ENCODE measurements at places on chromosomes 1 and 21. TPM values are rescaled to one million over a fixed set of nuclear protein-coding genes. Genes with fewer than 3 reads are reported as not detected.

Gene CC2D1B
- 11.7 TPM for total RNA-seq

Gene FCRL6
- 0.32 TPM for total RNA-seq

Gene POU3F1
- 0.16 TPM for total RNA-seq

Gene FALEC
- not detected for total RNA-seq

Gene DYNLT5
- total RNA-seq: 4.6 TPM

Gene WNT3A
- not detected for total RNA-seq

Gene SH3BGR
- total RNA-seq: 105 TPM

Gene TAL1
- total RNA-seq: 3.8 TPM

Gene OR2AK2
- not detected for total RNA-seq

Gene EFNA4
- total RNA-seq: 2.6 TPM

Gene PER3
- total RNA-seq: 14.8 TPM

Gene TSTD1
- 9.3 TPM for total RNA-seq

Gene SOX13
- total RNA-seq: 12.4 TPM

Gene ATP1A4
- 0.40 TPM for total RNA-seq

DNA sequence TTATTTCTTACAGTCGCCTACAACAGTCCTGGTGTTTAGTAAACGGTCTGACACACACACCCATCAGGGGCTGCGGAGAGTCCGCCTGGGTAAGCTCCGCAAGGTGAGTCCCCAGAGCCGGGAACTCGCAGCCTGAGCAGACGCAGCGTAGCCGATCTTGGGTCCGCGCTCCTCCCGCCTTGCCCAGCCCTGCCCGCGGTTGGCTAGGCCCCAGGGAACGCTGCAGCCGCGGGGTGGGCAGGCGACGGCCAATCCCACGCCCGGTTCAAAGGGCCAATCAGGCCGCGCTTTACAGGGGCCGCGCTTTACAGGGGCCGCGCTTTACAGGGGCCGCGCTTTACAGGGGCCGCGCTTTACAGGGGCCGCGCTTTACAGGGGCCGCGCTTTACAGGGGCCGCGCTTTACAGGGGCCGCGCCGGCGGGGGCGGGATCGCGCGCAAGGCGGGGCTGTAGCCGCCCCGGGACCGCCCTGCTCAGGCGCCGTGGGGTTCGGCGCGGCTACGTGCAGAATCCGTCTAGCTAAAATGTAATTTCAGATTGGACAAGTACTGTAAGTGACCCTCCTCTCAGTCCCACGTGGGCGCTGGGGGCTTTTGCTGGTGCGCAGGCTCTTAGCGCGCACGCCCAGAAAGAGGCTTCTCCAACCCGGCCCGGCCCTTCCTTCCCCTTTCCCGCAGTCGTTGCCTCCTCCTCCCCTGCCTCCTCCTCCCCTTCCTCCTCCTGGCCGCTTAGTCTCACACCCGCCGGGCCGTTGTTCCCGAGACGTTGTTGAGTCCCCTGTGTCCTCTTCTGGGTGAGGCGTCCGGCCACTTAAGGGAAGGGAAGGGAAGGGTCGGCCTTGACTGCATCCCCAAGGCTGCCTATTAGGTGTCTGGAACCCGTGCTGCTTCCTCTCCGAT is at the start of gene FGGY:
TSS of gene FGGY (plus strand) at position 737 of the 899 bp plus-strand sequence. CDS start 24,456 bp downstream, outside the sequence.
- DNase-seq: peak; percentile 99

DNA sequence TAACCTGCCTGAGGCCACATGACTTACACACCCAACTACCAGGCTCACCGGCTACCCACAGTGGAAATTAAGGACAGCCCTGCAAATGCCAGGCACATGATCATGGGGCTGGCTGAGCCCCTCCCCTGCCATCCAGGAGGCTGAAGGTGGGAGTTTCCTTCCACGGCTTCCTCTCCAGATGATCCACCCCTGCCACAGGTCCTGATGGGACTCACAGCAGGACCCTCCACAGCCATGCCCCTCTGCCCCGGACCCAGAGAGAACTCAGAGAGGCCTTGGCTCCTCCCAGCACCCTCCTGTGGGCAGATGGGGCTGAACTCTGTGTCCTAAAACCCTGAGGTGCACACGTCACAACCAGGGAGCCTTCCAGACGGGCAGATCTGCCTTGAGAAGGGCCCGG is 29.1 kb upstream of the CASZ1 start:
- DNase-seq: no peak

DNA sequence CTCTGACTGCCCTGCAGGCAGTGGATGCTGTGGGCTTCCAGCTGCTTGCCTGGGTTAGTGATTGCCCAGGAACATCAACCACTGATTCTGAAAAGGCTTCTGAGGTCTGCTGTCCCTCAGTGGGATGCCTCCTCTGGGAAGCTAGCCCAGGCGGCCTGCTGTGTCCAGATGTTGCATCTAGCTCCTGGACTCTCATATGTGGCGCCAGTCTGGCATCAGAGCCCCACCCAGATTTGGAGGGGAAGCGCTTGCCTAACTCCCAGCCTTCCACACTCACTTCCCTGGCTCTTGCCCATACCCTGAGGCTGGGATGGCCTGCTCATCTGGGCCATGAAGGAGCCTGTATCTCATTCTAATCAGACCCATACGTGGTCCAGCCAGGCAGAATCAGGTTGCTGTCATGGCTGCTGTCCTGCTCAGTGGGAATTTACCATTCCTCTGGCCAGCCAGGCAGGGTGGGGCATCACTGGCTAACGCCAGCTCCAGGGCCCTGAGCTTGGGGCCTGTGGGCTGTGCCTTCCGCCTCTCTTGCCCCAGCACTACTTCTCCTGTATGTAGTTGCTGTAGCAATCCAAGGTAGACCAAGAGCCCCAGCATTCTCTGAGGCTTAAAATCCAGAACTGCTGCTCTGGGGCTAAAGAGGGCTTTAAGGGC is 4.1 kb downstream of the CSF1 start:
- peak; percentile 70 for DNase-seq

DNA sequence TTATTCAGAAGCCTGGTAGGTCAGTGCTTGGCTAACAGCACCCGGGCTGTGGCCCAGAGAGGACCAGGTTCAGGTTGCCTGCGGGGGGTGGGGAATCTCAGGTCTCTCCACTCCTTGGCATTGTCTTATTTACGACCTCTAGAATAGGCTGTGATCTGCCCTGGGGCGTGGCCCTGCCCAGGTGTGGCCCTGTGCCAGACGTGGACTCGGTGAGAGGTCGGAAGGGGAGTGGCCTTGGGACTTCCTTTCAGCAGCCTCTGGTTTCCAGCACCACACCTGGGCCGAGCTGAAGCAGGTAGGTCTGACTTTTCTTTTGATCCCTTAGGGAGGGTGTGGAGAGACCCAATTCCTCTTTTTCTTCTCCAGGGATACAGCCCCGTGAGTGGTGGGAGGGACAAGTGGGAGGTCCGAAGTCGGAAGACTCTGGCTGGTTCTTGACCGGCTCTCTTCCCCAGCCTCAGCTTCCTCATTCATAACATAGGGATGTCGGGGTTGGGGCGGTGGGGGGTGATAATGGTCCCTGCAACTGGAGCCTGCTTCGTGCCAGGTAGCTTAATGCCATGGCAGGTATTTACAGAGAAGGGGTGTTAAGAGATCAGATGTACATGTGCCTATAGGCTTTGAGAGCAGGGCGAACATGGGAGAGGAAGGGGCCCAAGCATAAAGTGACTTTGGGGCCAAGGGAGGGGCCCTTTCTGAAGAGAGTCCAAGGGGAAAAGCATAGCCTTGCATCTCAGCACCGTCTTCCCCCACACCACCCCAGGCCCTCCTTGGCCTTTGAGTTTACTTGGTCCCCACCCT is 16.5 kb downstream of the ACOT11 start:
- no peak for DNase-seq

DNA sequence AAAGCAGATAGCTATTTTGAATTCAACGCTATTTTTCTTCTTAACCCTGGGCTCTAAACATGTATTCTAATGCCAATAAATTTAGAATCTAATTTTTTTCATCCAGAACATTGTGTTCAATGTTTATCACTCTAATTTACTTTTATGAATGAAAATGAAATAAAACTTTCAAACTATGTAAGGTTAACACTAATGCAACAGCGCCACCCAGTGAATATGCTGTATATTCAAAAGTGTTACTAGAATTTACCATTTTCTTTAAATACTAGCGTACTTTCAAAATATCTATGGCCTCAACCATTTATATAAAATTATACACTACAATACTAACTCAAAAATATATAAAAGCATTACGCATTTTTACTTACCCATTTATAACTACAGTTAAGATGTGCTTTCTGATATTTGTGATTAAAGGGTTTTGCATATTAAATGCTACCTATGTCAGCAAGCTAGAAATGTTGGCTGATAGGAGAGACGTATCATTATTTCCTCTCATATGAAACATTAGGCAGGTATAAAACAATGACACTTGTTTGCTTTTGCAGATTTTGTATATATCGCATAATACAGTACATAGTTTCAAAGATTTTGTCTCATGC is 5.9 kb upstream of the NUF2 start:
- no peak for DNase-seq

DNA sequence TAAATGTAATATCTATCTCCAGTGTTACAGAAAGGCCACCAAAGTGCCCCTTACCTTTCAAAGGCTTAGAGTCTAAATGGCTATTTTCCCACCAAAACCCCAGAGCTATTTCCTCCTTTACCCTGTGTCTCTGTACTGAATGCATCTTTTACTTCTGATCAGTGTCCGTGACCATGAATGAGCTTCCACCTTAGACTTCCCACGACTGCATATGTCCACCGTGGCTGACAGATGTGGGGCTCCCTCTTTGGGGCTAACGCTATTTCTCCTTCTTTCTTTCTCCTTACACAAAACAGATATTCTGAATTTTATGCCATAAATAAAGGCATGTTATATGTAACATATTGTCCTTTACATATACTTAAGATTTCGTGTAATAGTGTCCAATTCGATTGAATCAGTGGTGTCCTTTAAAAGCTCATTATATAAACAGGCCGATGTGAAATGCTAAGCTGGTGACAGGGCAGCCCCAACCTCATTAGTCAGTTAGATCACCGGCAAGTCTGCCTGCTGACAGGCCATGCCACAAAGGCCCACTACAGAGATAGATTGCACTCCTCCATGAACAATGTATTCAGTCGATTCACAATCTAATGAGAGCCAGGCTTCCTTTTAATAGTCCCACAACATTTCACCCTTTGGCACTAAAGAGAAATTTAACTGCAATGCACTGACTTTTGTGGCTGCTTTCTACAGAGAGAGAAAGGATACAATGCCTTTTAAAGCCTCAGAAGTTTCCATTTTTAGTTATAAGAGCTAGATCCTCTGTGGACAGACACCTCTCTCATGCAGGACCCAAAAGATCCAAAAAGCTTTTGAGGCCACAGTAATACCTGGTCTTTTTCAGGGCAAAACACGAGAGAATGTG is 297.9 kb downstream of the PCP4 start:
- no peak for DNase-seq

GRCh38 chr1:118321840-118322239 is 136.8 kb upstream of the SPAG17 start:
- no peak for DNase-seq

GRCh38 chr1:209103092-209103491 is 480.4 kb upstream of the CAMK1G start:
- no peak for DNase-seq

DNA sequence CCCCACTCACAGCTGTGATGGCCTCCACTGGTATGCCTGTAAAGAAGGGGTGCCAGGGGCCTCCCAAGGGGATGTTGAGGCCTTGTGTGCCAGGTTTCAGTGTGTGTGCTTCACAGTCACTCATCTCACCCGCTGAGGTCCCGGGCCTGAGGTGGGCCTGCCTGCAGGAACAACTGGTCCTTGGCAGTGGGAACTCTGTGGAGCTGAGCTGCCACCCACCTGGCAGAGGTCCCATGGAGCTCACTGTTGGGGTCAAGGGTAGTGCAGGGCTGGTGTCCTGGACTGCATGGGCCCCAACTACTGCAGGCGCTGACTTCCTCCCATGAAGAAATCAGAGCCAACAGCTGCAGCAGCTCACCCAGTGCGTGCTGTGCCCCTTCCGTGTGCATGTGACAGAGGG is 17.3 kb upstream of the ZNF678 start:
- DNase-seq: no peak

- DNase-seq: no peak
Measured at GRCh38 chr1:228785366-228786330, 50.4 kb downstream of the RHOU start.

GRCh38 chr1:77796695-77797405 is 17.4 kb downstream of the MIGA1 start:
- no peak for DNase-seq

DNA sequence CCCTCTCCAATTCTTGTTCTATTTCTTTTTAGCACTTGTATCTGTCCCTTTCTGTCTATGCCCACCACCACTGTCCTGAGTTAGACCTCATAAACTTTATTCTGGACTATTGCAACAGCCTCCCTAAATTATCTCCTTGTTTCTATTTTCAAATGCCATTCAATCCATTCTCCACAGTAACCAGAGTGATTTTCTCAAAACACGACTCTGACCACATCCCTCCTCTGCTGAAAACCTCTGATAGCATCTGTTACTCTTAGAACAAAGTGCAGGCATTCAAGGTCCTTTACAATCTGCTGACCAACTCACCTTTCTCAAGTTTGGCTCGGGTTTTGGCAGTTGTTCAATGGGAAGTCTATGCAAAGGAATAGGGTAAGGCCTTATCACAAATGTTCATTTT is 22.8 kb upstream of the GPX7 start:
- no peak for DNase-seq

DNA sequence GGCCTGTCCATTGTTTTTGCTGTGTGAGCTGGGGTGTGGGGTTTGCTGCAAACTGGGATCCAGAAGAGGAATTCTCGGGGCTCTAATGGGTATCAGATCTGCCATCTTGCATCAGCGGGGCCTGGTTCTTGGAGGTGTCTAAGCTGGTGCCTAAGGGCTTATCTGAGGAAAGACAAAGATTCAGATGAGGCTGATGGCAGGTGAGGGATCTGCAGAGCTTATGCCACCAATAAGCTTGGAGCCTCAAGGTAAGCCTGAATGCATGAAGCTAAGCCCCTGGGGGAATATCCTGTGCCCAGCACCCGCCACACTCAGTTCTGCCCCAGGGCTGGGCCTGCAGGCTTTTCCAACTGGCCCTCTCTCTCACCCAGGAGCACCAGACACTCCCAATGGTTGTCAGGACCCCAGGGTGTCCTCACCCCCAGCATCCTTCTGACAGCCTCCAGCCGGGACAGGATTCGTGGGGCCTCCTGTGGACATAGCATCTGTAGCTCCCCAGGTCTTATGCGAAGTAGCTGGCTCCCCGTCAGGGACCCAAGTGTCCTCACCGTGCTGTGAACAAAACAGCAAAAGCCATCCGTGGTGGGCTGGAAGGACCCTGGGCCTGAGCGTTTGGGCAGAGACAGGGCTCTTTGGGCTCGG is 9.5 kb upstream of the GSTM3 start:
- DNase-seq: no peak

DNA sequence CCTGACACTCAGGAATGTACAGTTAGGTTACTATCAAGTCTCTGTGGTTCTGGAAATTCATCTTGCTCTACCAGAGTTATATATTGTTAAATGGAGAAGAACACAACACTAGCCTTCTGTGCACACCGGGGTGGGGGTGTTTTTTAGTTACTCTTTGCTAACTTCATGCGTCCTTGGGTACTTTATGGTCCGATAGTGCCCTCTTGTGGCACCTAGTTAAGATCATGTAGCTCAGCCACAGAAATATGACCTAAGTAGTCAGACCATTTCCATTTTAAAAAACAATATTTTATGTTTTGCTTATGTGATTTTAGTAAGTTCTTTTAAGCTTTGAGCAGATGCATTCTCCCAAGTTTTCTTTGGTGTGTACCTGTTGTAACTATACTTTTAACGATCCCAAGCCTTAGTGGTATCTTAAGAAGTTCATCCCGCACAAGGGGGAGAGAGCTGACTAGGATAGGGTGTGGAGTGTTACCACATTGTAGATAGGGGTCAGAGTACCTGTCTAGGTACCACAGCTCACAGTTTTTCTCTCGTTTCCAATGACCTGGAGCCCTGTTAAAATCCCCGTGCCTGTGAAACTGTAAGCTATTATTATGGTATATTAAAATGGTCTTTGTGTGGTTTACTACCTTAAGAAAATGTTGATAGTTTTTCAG is 20.6 kb upstream of the SH3D21 start:
- no peak for DNase-seq
